ENCODE measurements at places on chromosomes 7 and 10.
A peak's percentile ranks its signal among the peaks of the same experiment; 100 is the strongest.

- peak; percentile 30 for DNase-seq
These were observed 77.9 kb downstream of the ARHGAP21 start for GRCh38 chr10:24645784-24646183.

- no peak for DNase-seq
These were observed 169.1 kb downstream of the IMMP2L start for GRCh38 chr7:111393011-111393754.

- no peak for DNase-seq
These were observed 716.8 kb upstream of the LRRTM3 start for GRCh38 chr10:66209025-66209424.

GRCh38 chr7:108404509-108405420, 51.5 kb downstream of the NRCAM start:
- DNase-seq = no peak

DNA sequence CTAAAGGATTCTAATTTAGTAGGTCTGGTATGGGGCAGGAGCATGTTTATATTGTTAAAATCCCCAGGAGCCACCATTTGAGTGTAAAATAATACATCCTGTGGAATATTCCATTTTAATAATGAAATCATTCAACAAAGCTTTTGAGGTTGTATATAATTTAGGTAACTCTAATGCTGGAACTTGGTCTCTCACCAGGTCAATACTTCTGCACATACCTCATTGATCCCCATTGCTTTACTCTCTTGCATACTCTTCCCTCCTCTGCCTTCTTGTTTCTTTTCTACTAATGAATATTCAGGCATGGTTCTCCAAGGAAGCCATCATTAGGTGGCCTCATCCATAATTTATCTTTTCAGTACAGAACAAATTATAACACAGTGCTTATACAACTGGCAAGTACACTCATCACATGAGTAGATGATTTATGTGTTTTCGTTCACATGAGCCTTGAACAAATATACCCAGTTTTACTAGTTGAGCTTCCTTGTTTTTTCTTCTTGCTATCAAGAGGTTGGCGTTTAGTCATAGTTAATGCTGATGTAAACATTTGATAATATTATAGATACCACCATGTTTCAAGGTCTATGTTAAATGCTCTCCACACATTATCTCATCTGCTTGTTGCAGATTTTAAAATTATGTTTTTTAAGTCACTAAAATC, 7.2 kb downstream of the PALS2 start:
- no peak for DNase-seq

DNA sequence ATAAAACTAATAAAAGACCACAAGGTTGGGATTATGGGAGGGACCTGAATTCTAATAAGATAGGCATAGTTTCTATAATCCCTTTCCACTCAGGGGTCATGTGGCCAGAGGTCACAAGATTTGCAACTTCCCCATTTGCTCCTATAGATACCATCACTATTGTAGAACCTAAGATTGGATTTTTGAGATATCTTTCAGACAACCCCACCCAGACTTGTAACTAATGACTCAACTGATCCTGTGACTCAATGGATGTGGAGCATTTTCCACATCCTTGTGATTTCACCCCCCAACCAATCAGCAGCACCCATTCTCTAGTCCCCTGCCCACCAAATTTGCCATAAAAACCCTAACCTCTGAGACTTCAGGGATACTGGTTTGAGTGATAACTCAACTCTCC, 51.9 kb upstream of the PIK3AP1 start:
- no peak for DNase-seq

DNA sequence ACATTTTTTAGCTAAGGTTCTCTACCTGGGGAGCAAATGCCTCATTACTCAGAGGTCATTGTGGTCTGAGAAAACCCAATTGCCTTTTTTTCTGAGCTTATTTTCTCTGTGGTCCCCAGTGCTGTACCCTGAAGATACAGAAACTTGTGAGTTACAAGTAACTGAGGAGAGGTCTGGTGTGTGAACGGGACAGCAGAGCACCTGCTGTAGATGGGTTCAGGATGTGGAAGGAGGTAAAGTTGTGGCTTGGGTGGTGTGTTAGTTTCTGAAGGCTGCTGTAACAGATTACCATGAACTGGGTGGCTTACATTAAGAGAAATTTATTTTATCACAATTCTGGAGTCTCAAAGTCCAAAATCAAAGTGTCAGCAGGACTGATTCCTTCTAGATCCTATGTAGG, 449.1 kb upstream of the NRP1 start:
- no peak for DNase-seq

- DNase-seq = peak; percentile 81
These were observed 85.0 kb downstream of the PRKCQ start for GRCh38 chr10:6494936-6495592.

DNA sequence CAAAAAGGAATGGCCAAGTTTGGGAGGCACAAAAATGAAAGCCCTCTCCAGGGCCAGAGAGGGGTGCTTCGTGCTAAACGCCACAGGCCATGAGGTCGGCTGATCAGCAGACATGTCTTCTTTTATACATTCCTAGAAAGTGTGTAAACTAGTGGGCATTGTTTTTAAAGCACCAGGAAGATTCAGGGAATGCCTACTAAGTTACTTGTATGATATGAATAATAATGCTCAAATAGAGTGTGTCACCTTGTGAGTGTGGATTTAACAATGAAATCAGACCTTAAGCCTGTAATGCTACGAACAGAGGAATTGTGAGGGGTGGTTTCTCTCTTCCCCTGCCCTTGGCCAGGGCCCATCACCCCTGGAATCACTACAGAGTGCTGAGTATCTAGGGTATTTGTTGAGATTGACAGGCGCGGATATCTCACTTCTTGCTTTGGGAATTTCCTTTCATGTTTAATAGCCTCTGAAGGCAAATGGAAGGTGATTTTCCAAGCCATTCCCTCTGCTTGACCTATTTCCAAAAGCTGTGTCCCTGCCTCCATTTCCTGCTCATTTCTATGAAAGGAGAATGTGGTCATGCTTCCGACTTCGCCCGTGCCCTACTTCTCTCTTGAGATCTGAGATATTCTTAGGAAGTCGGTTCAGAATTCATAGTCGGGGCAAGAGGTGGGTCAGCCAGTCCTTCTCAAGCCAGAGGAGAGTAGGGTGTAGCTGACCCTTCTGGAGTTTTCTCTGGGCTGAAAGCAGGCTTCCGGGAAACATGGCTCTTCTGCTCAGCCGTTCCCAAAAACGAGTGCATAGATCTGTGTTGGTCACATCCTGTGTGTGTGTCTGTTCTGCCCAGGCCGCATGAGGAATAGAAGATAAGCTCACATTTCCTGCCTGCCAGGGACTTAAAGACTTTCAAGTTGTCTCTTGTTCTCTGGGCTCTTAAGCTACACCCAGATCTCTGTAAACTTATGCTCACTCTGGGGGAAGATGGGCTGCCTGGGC, 167.8 kb upstream of the ITGB1 start:
- peak; percentile 75 for DNase-seq
